ENCODE measurements at places on chromosomes 6 and 20.

GRCh38 chr6:169841907-169842606, 90.6 kb downstream of the ERMARD start:
- DNase-seq: no peak

- no peak for DNase-seq
Measured at GRCh38 chr6:39493174-39493573, 170.7 kb upstream of the KCNK16 start.

- DNase-seq: no peak
Measured at GRCh38 chr6:42530296-42530695, 33.5 kb upstream of the UBR2 start.

DNA sequence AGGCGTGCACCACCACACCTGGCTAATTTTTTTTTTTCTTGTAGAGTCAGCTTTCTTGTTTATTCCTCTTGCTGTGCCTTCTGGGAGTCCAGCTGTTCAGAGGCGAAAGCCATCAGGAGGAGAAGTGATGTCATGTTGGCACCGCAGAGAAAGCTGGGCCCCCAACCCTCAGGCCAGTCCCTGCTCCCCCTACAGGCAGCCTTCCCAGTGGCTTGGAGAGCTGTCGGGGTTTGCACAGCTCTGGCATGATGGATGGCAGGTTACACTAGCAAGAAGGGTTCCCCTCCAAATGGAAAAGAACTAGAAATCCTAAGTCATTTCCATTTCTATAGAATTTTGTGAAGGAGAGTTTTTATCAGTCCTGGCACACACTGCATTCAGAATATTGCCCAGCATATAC, 72.6 kb downstream of the C6orf52 start:
- no peak for DNase-seq

- peak; percentile 72 for DNase-seq
Measured at GRCh38 chr6:114195631-114196403, 147.0 kb downstream of the HS3ST5 start.

- no peak for DNase-seq
Measured at GRCh38 chr6:120615238-120615637, 719.0 kb downstream of the TBC1D32 start.

GRCh38 chr6:159043251-159043650, 1.5 kb downstream of the TAGAP start:
- DNase-seq: peak; percentile 72

GRCh38 chr6:158290659-158291058, 21.6 kb upstream of the TULP4 start:
- DNase-seq: no peak

- DNase-seq: no peak
Measured at GRCh38 chr20:61628480-61628879, 376.4 kb downstream of the CDH4 start.

DNA sequence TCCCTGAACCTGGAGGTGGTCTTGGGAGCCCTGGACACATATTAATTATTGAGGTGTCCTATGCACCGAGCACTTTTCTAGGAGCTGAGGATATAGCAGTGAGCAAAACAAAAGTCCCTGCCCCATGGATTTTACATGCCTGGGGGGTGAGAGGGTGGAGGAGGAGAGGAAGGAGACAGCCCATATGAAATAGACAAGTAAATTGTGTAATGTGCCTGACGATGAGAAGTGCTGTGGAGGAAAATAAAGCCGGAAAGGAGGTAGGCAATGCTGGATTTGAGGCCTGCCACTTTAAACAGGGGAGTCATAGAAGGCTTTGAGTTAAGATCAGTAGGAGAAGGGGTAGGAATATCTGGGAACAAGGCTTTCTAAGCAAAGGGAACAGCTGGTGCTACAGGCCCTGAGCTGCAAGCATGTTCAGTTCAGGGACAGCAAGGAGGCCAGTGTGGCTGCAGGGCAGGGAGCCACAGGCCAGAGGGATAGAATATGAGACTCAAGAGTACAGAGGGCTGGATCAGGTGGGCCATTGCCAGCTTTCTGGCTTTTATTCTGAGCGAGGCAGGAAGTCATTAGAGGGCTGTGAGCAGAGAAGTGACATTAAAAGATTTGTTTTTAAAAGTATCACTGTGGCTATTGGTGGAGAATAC, 19.1 kb upstream of the MYLIP start:
- DNase-seq: no peak

DNA sequence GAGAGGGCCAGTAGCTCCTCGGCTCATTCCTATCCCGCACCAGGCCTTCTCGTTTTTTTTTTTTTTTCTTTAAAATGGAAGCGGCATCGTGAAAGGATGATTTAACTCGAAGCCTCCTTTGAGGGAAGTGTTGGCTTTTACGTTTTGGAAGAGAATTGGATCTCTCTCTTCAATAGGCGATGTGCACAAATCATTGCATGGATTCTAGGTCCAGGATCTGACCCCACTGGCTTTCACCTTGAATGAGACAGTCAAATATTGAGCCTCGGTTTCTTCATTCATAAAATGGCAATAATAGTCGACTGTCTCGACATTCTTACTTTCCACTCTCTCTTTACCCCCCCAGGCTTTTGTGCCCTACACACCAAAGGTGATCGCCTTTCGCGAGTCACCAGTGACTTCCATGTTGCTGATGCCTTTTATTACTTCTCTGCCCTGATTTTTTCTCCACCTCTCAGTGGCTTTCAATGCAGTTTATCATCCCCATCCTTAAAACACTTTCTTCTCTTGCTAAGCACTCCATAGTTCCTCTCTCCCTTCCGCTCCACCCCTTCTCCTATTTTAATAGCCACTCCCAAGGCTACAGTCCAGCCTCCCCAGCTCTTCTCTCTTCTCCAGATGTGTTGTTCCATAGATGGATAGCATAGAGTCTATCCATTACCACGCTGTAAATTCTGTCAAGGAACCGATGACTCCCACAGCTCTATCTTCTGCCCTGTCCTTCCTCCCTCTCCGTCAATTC, 473 bp upstream of the DTNBP1 start:
- no peak for DNase-seq

GRCh38 chr6:79911992-79912391, 35.4 kb downstream of the ELOVL4 start:
- DNase-seq: no peak

GRCh38 chr6:50706575-50706974, 6.8 kb upstream of the TFAP2D start:
- no peak for DNase-seq

DNA sequence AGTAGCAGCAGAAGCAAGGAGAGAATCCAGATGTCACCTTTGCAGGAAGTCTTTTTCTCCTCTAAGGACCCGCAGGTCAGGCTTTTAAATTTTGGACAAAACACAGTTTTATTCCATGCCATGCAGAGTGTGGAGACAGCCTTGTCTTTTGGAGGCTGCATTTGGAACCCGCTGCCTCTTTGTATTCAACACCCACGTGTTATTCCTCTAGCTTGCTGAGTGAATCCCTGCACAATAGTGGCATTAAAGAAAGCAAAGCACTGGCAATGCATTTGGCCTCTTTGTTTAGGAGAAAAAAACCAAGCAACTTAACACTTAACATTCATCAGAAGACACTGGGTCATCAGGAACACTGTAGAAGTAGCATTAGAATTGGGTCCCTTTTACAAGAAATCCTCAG, 43.5 kb downstream of the TFAP2B start:
- no peak for DNase-seq

- DNase-seq: no peak
Measured at GRCh38 chr6:25004357-25004756, 68.6 kb upstream of the RIPOR2 start.

- DNase-seq: no peak
Measured at GRCh38 chr20:49612127-49612738, 44.3 kb upstream of the PTGIS start.

DNA sequence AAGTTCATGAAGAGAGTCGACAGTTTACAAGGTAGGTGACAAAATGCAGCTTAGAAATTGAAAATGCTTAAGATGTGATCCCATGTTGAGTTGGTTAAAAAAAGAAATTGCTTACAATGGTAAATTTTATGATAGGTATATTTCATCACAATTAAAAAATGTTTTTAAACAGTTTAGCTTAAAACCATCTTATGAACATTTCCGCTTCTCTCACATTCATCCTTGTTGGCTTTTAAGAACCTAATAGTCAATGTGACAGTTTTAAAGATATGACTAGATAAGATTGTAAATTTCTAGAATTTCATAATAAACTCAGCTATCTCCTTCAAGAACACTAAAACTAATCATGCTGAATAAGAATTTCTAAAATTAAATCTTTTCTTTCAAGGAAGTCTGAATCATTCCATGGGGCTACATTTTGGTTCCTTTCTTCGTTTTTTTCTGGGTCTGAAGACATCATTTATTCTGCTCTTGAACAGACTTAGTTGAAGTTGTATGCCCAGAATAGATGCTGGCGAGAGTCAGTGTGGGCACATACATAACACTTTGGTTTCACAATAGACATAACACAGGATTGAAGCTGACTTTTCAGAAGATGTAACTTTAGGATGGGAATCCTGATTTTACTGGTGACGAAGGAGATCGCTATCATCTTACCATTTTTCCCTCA, 35.9 kb upstream of the LTV1 start:
- peak; percentile 46 for DNase-seq

DNA sequence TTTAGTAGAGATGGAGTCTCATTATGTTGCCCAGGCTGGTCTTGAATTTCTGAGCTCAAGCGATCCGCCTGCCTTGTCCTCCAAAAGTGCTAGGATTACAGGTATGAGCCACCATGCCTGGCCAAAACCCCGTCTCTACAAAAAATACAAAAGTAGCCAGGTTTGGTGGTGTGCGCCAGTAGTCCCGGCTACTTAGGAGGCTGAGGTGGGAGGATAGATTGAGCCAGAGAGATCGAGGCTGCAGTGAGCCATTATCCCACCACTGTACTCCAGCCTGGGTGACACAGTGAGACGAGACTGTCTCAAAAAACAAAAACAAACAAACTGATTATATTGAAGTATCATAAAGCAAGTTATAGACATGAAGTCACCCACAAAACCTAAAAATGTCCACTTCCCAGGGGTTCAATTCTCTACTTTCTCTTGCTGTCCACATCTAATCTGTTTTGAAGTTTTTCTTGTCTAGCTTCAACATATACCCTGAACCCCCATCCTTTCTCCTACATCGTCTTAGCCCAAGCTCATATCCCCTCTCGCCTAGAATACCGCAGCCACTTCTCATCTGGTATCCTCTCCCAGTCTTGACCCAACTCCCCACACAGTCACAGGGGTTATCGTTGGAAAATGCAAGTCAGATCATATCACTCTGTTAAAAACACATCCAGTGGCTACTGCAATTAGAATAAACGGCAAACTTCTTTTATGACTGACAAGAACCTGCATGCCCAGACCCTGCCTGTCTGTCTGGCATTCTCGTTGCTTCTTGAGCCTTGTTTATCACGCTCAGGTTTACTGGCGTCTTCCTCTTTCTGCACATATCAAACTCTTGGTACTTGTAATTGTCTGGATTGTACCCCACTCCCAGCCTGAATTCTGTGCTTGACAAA, 20.1 kb upstream of the NCOA3 start:
- DNase-seq: no peak

- DNase-seq: peak; percentile 11
Measured at GRCh38 chr20:44135012-44135412, 52.0 kb downstream of the JPH2 start.

DNA sequence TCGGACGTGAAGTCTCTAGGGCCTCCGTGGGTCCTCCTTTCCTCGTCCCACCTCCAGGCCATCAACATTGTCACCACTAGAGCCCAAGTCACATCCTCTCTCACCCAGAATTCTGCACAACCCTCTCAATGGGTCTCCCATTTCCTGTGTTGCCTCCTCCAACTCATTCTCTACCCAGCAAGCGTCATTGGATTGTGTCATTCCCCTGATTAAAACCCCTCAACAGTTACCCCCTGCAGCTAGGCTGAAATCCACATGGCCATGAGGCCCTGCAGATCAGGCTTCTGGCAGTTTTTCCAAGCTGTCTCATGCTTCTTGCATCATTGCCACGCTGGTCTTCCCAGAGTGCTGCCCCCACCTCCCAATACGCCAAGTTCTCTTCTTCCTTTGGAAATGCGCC, 12.9 kb upstream of the FAM210B start:
- no peak for DNase-seq

DNA sequence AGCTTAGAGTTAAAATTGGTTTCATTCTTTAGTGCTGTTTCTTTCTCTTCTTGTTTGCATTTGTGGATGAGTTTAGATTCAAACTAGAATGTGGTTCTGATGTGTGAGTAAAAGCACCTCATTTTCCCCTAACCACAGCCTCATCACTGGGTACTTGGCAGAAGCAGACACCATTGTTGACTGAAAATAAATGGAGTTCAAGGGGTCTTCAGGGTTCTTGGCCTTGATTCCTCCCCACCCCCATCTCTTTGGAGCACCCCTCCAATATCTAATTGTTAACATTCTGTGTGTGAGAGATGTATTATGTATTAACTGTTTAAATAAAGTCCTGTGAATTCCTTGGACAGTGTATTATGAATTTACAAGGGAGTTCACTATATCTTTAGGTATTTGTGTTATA, 59.6 kb downstream of the JARID2 start:
- DNase-seq: no peak

DNA sequence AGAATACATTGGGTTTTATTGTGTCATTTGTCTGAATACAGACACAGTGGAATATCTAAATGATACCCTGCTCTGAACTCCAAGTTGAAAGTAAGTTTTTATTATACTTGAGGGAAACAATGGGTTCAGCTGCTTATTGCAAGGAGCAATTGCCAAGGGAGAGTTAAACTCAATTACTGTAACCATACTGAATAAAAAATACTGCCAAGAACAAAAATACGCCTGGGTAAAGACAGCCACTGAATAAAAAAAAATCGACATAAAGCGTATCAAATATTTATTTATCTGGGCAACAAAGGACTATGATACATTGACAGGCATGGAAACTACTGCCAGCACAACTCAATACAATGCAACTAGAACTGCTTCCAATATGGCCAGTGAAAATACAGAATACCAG, 18.1 kb downstream of the TFAP2A start:
- DNase-seq: no peak

GRCh38 chr6:149489967-149490366, 5.2 kb upstream of the ZC3H12D start:
- no peak for DNase-seq

GRCh38 chr20:34200023-34200422, 41.2 kb upstream of the ASIP start:
- no peak for DNase-seq

GRCh38 chr6:42428326-42429041, 23.2 kb downstream of the TRERF1 start:
- peak; percentile 50 for DNase-seq

- no peak for DNase-seq
Measured at GRCh38 chr20:11845340-11845739, 72.4 kb upstream of the BTBD3 start.

GRCh38 chr20:15726416-15726815, 846.8 kb downstream of the KIF16B start:
- no peak for DNase-seq

- peak; percentile 85 for DNase-seq
Measured at GRCh38 chr6:41039060-41039998, at the start of gene UNC5CL. Gene UNC5CL, minus strand, starts transcription at chr6:41039221. Its CDS starts 4,147 bp downstream, at chr6:41035074.

- no peak for DNase-seq
Measured at GRCh38 chr6:56961151-56961550, 6.2 kb downstream of the BEND6 start.

DNA sequence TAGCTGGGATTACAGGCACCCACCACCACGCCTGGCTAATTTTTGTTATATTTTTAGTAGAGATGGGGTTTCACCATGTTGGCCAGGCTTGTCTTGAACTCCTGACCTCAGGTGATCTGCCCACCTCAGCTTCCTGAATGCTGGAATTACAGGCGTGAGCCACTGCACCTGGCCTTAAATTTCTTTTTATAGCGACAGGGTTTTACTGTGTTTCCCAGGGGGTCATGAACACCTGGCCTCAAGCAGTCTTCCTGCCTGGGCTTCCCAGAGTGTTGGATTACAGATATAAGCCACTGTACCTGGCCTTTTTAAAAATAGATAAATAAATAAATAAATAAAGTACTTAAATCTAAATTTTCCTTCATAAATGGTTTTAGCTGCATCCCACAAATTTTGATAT, 57.5 kb downstream of the LIN28B start:
- no peak for DNase-seq
